Inflammatory macrophage treated with lipopolysaccharide for 4 hours (primary cell): ENCODE measurements at places on chromosomes 12 and 14.
A peak's percentile ranks its signal among the peaks of the same experiment; 100 is the strongest.

DNA sequence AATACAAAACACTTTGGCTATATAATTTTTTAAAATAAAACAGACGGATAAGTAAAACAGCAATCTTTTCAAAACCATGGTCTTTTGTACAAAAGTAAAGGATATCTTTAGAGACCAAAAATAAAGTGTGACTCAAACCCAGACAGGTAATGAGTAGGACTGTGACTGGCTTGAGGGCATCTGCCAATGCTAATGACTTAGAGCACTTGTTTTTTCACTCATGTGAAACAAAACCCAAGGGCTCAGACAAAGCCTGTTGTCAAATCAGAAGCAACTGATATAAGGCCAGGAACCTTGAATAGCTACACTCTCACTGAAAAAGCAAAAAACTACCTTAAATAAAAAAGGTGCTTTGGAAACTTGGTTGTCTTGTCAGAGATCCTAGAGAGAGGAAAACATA lies 357.4 kb downstream of the TMEM117 start:
- DNase-seq, result no peak

- DNase-seq, result no peak
These were observed 125.0 kb downstream of the PTPN11 start for GRCh38 chr12:112543751-112544150.

DNA sequence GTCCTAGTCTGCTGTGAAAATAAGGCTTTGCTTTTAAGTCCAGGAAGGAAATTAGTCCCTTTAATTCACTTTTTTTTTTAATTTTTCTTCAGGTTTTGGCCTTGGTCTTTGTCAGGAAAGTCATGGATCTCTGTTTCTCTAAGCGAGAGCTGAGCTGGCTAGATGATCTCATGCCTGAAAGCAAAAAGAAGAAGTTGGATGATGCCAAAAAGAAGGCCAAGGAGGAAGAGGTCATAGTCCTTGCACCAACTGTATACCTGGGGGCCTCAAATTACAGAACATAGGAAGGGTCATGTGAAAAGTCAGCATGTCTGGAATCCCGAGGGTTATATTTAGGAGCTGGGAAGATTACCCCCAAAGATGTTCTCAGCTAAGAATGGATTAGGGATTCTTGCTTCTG lies 72.3 kb downstream of the SLC4A8 start:
- peak; percentile 73 for DNase-seq

DNA sequence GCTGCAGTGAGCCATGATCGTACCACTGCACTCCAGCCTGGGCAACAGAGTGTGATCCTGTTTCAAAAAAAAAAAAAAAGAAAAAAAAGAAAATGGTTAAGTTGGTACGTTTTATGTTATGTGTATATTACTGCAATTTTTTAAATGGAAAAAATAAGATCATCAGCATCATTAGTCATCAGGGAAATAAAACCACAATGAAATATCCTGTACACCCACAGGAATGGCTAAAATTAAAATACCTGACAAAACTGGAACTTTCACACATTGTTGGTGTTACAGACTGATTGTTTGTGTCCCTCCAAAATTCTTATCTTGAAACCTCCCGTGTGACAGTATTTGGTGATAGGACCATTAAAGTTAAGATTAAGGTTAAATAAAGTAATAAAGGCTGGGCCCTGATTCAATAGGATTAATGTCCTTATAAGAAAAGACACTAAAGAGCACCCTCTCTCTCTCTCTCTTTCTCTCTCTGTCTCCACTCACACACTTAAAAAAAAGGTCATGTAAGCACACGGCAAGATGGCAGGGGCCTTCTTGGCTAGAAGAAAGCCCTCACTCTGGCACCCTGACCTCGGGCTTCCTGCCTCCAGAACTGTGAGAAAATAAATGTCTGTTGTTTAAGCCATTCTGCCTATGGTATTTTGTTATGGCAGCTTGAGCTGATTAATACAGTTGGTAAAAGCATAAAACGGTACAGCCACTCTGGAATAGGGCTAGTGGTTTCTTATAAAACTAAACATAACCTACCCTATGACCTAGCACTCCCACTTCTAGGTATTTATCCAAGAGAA lies 48.3 kb upstream of the ZFP36L1 start:
- no peak for DNase-seq

DNA sequence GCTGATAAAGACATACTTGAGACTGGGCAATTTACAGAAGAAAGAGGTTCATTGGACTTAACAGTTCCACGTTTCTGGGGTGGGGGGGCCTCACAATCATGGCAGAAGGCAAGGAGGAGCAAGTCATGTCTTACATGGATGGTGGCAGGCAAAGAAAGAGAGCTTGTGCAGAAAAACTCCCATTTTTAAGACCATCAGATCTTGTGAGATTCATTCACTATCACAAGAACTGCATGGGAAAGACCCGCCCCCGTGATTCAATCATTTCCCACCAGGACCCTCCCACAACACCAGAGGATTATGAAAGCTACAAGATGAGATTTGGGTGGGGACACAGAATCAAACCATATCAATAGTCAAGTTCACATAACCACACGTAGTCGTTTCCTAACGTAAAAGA lies 85.5 kb downstream of the USP15 start:
- no peak for DNase-seq

DNA sequence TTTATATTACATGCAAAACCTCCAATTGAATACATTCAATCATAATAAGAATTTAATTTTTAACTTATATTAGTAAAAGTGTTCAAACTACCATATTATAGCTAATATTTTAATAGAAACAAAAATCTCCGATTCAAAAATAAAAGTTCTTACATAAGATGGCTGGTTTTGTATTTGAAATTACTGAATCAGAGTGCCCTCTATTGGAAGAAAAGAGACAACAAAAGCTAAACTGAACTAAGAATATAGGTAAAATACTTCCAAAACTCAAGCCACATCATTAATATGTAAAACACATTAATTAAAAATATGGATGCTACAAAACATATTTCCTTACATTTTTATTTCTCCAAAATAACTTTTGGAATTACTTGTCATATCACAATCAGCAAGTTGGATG lies 120.3 kb downstream of the GARIN6 start:
- DNase-seq, result peak; percentile 15

GRCh38 chr12:21296751-21297406 lies 37.8 kb downstream of the SLCO1A2 start:
- DNase-seq, result peak; percentile 8

- no peak for DNase-seq
These were observed 463.6 kb downstream of the NRXN3 start for GRCh38 chr14:78633752-78634151.

GRCh38 chr12:107903341-107904061 lies 129.0 kb downstream of the ASCL4 start:
- DNase-seq, result peak; percentile 52

DNA sequence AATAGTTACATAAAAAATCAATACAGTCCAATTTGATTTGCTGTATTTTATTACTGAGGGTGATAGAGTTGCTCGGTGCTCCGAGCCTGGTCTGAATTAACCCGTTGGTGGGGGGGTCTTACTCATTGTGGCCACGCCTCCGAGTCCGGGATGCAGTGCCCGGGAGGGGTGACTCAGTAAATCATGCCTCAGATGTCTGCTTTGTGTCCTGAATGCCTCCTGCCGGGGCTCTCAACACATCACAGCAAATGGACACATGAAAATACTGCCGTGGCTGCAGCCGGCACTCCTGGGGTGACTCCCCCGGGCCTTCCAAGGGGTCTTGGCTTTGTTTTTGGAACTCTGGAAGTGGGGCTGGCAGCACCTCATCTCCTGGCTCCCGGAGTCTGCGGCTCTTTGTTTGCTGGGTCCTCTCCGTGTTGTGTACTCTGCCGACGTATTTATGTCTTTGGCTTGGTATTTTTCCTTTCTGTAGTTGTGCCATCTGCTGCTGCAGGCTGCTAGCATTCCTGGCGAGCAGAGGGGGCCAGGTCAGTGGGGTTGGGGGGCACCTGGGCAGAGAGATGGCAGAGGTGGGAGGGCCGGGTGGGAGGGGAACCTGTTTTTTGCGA lies 129.0 kb downstream of the AACS start:
- DNase-seq, result no peak

- DNase-seq, result peak; percentile 86
These were observed 11.4 kb downstream of the EVL start for GRCh38 chr14:100076606-100077005.
